ENCODE measurements at places on chromosomes 3 and 15.

DNA sequence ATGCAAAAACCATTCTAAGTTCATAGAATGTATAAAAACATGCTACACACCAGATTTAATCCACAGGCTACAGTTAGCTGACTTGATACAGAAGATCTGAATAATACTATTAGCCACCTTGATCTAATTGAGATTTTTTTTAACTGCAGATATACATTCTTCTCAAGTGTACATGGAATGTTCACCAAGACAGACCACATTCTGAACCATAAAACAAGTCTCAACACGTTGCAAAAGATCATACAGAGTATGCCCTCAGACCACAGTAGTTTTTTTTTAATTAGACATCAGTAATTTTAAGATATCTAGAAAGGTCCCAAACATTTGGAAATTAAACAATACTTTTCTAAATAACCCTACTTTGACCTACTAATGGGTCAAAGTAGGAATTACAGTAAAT is 83.3 kb downstream of the FGF7 start:
- DNase-seq, result no peak

GRCh38 chr3:175479175-175479574 is 620.0 kb downstream of the NAALADL2 start:
- no peak for DNase-seq

GRCh38 chr15:79887054-79887930 is 9.5 kb downstream of the MTHFS start:
- DNase-seq, result no peak

DNA sequence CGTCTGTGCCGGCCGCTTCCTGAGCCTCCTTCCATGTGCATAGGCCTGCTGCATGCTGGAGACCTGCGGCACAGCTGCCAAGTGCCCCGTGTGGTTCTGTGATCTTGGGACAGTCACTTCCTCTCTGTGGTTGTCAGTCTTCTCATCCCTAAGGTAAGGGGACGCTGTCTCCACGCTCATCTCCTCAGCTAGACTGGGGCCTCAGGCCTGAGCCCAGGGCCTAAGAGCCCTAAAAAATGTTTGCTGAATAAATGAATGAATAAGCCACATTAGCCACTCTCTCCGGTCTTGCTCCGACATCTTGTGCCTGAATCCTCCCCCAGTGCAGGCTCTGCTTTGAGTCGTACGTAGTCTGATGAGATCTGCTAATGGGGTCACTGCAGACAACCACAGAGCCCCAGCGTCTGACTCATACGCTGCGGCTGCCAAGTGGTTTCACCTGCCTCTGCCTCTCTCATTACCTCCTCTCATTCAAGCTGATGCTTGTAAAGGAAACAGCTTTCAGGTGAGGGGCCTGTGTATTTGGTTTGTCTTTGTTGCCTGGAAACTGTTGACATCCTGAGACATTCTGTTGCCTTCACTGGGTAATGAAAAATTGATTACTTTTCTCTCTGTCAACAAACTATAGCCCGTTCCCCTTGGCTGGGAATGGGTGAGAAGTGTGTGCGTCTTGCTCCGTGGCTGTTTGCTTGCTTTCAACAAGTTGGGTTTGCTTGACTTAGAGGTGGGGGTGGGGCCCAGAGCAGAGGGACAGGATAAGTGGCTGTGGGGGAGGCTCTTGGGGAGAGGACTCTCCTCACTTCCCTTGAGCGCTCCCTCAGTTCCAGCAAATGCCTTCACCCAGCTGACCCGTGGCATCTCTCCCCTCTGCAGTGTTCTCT is 15.9 kb downstream of the RPLP1 start:
- no peak for DNase-seq

Measured in erythroblast (primary cell).